ENCODE measurements at places on chromosomes 2 and 18.

DNA sequence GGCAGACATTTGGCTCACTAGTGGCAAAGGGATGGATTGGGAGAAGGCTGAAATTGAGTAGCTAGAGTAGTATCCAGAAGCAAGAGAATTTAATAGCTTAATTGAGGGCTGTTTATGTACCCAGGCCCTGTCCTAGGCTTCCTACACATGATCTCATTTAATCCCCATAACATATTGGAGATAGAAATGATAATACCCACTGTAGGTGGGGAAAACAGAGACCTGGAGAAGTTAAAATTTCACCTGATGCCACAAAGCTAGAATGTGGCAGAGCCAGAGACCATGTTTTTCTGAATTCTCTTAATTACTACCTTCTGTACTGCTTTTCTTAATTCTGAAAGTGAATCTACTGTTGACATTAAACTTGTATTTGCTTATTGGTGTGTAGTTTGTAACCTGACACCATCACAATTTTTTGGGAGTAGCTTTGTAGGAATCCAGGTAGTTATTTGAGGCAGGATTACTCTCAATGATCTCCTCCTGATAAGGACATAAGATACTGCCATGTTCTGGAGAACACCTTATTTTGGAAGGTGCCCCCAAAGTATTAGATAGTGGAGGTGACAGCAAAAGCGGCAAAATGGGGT lies 42.2 kb downstream of the RAB10 start:
- no peak for DNase-seq

GRCh38 chr2:229884775-229885699 lies 36.8 kb downstream of the TRIP12 start:
- DNase-seq = no peak

GRCh38 chr2:138081225-138082073 lies 117.2 kb downstream of the HNMT start:
- DNase-seq = no peak

DNA sequence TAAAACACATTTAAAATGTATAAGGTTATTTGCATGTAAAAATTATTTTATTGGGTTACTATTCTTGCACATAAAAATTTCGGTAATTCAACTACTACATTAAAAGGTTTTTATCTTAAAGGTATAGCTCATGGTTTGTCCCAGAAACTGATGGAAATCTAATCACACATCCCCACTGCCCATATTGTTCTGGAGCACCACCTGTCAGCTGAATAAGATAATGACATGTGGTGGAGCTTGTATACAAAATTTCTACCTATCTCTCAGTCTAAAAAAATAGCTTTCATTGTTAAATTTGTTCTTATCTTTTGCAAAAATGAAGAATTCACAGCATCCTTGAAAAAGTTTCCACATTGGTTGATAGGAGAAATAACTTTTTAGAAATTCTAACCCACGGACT lies 18.3 kb downstream of the ERBB4 start:
- no peak for DNase-seq

- no peak for DNase-seq
Measured at GRCh38 chr2:96148410-96149217, 3.4 kb upstream of the DUSP2 start.

DNA sequence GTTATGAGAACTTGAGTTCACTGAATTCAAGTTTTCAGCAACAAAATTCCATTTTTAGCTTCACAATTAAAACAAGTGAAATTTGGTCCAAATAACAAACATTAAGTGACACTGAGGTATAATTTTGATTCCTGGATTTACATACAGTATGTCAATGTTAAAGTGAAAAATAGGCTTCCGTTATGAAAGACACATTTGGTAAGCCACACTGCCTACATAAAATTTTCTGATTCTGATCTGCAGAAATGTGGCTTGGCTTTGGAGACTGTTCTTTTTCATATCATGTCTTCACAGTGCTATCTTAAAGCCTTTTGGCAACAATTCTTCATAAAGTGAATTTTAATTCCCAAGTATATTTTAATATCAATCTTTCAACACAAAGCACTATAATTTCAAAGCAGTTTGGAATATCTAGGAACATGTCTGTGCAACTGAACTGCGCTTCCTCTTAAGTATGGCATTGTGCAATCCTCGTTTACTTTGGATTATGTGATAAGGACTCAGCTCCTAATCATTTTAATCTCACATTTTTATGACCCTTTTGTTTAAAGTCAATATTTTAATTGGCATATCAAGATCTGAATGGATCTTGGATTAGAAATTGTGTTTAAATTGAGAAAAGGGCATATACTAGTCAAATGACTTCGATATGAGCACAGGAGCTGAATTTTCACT lies 60.0 kb downstream of the RBMS1 start:
- no peak for DNase-seq

DNA sequence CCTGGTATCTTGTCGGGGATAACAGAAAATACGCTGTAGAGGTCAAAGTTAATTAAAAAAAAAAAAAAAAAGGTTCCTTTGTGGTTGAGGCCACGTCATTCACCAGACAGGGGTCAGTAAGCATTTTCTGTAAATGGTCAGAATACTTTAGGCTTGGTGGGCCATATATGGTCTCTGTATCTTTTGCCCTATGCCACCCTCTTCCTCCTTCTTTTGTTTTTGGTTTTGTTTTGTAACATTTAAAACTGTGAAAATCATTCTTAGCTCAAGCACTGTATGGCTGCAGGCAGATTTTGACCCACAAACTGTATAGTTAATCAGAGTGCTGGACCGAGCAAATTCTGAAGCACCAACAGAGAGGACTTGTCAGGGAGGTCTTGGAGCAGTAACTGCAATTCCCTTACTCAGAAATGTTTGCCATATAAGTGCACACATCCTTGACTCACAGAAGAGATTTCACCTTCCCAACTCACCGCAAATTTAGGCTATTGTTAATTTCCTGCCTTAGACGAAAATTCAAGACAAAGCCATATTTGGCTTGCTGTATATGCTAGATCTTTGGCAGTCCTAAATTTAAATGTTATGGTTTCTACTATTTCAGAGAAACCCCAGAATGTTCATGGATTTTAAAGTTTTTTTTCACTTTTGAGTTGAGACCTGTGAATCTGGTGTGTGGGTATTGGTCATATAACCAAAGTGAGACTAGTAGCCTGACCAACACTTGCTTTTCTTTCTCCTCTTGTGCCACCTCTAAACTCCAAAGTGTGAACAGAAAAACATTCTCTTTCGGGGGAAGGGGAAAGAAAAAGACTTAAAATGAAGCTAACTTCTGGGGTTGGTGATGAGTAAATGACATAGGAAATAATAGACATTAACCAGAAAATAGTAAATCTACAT lies 65.4 kb downstream of the DOCK10 start:
- no peak for DNase-seq

GRCh38 chr2:229708335-229708734 lies 6.0 kb downstream of the DNER start:
- no peak for DNase-seq

DNA sequence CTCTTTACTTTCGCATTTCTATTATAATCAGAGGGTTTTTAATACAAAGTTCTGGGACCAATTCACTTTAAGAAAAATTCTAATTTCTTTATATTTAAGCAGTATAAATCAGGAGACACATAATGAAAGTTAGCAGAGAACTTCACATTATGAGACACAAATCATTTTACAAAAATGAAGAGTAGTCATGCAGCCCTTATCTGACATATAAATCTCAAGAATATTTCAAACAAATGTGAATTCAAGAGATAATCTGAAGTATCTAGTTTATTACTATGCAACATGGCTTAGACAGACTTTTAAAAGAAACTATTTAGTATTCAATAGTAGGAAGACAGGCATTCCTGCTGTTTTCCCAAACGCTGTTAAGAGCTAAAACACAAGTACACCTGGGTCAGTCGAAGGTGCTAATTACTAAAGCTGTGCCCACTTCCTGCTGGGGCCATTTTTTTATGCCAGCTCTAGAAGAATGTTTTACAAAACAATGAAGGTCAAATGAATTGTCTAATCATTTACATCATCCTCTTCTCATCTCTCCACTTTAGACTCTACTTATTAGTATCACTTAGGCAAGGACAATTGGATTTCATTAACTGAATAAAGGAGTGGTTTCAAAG lies 40.2 kb downstream of the CWC22 start:
- DNase-seq = no peak

GRCh38 chr2:204738721-204739120 lies 193.4 kb downstream of the PARD3B start:
- no peak for DNase-seq

DNA sequence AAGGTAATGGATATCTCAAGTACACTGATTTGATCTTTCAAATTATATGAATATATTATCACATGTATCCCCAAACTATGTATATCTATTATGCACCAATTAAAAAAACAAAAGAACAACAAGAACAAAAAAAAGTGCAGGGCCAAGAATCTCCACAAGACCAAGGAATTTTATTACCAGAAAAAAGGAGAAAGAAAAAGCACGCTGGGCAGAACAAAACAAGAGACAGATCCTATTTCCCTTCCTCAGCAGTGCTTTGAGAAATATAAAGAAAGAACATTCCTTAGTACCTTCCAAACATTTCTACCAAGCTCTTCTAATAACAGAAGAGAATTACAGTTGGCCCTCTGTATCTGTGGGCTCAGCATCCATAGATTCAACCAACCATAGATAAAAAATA lies 144.7 kb upstream of the CREB1 start:
- no peak for DNase-seq

DNA sequence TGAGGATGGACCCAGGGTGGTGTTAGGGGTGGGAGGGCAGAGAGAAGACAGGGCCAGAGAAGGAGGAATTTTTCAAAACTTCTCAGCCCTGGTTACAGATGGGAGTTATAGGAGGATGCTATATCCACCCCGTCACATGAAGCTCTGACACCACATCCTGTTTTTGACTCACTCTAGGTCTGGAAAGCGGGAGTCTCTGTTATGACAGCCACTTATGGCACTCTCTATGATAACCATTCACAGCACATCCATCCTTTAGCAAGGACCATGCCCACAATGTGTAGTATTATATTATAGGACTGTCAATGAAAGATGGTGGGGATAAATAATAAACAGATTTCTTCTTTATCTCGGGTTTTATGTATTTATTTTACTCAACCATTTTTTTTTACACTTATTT lies 461.2 kb downstream of the CDH2 start:
- no peak for DNase-seq

- no peak for DNase-seq
Measured at GRCh38 chr2:99489063-99489760, 605 bp downstream of the REV1 start.

GRCh38 chr18:68435581-68435980 lies 279.3 kb downstream of the TMX3 start:
- no peak for DNase-seq

DNA sequence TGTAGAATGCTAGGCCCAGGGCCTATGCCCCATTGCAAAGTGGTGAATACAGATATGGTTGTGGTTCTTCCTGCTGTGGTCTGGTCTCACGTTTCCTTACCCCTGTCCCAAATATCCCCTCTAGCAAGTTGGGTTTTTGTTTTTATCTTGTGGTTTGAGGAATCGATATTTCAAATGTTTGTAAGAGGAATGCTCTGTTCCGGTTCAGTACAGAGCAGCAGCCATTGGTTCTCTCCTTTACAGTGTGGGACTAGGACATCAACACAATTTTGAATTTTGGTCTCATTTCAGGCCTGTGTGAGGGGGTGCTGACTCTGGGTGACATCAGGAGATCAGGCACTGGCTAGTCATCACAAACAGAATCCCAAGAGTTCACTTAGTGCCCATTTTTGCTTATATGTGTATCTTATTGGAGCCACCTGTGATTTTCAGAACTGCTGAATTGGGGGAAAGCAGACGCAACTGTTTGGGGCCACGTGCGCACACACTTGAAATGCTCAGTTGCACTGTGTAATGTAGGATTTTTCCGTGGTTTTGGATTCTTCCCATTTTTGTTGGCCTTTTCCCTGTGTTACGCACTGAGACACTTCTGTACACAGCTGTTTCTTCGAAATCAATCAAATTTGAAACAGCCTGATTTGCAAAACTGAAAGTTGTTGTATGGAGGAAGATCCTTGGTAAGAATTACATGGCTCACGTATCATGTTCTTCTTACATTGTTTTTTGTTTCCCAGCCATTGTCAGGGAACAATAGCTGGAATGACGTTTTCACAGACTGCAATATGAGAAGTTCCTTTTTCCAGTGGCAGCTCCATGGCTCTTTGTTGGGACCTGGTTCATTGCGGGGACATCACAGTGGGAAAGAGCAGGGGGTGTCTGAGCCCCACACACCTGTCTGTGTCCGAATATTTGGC lies 8.6 kb downstream of the SH3BP4 start:
- no peak for DNase-seq

DNA sequence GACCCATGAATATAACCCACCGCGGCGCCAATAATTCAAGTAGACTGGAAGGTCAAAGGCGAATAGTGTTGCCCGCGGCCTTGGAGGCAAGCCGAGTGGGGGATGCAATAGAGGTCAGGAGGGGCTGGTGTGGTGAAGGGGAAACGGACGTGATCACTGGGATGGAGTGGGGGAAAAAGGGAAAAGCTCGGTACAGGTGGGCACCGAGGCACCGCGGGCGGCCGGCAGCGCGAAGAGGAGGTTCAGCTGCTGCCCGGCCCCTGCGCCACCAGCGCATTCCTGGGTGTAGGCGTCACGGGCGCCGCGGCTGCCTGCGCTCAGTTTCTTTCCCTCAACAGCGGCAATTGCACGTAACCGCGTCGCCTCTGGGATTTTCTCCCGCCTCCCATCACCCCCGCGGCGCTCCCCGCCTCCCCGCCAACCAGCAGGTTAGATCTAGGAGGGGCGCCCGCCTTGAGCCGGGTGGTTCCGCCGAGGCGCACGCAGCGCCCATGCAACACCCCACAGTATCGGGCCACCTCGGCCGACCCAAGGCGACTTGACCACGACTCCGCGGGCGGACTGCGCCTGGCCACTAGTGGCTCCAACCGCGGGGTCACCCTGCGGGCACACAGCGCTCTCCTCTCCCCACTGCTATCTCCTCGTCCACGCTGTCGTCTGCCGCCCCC lies 1.5 kb downstream of the RND3 start:
- DNase-seq = no peak

- DNase-seq = no peak
Measured at GRCh38 chr18:48939205-48940097, 11.3 kb downstream of the SMAD7 start.

- no peak for DNase-seq
Measured at GRCh38 chr2:70707706-70708105, 60.3 kb downstream of the ADD2 start.

DNA sequence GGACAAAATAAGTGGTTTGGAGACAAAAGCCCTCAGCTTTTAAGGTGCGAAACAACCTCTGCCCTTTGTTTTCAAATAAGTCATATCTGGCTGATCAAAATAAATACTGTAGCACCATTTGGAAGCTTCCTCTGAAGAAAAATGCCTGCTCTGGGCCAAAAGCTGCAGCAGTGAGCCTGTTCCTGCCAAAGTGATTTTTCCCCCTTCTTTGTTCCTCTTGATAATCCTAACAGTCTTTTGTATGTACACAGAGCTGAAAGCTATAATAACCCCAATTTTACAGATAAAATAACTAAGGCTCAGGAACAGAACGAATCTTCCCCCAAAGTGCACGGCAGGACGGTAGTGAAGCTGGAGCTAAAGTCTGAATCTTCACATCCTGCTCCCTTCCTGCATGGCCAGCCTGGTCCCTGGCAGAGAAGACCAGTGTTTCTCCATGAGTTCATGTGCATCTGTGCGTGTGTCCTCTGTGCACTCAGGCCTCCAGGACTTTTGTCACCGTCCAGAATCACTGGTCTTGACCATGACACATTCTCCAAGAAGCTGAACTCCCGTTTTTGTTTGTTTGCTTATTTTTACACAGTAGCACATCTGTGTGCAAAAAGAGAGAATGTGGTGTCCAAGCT lies 2114.1 kb upstream of the PIK3C3 start:
- no peak for DNase-seq

- no peak for DNase-seq
Measured at GRCh38 chr2:161044921-161045320, 115.3 kb upstream of the TANK start.

GRCh38 chr2:161170958-161171932 lies 11.0 kb downstream of the TANK start:
- no peak for DNase-seq

- no peak for DNase-seq
Measured at GRCh38 chr18:48786455-48787202, 164.1 kb downstream of the SMAD7 start.
